CD8-positive, alpha-beta memory T cell (primary cell): ENCODE measurements at places on chromosomes 12 and 14.

- no peak for DNase-seq
Measured at GRCh38 chr14:31027847-31028246, 1.7 kb upstream of the STRN3 start.

DNA sequence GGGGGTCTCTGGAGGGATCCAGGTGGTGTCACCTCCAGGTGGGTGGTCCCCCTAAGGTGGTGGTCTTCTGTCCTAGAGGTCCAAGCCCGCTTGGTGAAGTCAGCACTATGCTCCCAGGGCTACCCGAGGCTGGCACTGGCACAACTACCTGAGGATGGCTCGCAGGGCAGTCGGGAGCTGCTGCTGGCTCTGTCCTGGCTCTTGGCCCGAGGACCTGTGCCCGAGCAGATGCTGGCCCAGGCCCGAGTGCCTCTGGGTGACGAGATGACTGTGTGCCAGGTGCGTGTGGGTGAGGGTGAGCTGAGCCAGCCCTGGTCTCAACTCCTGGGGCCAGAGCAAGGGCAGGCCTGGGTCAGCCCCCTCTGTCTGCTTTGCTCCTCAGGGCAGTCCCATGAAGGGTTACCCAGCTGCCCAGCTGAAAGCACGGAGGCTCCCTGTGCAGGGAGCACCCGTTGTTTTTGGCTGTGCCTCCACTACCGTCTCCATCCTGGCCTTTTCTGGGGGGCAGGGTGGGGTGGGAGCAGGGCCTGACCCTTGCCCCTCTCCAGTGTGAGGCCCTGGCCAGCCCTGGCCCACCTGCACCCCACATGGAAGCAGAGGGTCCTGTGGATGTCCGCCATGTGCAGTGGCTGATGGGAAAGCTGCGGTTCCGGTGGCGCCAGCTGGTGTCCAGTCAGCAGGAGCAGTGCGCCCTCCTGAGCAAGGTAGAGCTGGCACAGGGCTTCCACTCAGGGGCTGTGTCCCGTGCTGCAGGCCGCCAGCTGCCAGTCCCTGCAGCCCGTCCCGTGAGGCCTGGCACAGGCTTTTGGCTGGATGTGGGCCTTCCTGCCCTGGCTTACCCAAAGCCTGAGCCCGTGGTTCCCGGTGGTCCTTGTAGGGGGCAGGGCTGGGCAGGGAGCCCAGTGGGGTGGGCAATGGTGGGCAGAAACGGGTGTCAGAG, 1.3 kb downstream of the TEDC1 start:
- DNase-seq: peak; percentile 60

DNA sequence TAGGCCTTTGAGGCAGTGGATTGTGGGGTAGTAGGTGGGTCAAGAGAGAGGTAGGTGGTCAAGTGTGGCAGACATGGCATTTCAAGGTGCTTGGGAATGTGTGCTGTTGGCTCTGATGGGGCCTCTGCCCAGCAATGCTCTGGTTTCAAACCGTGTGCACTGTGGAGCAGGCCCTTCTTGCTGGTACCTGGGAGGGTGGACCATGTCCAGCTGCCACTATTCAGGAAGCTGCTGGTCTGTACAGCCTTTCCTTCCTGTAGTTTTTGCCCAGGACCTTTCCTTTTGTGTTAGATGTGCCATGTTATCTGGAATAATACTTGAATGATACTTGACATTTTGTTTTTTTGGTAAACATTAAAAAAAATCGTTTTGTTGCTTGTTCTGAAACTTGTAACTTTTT, 14.8 kb downstream of the RIMKLB start:
- DNase-seq: no peak

DNA sequence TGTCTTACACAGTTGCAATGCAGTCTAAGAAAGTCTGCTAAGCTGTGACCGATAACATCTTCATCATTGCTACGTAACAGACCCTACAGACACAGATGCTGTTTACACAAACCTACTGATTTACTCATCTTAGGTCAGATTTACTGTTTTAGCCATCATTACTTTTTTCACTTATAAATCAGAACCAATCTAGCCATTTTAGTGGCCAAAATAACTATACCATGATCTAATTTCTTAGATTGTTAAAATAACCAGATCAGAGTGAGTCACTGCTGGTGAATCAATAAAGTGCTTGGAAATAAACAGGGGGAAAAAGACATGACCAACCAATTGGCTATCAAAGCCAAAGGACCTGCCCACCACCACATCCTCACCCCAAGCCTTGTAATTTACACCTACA, 57.0 kb upstream of the FOXN3 start:
- DNase-seq: no peak

DNA sequence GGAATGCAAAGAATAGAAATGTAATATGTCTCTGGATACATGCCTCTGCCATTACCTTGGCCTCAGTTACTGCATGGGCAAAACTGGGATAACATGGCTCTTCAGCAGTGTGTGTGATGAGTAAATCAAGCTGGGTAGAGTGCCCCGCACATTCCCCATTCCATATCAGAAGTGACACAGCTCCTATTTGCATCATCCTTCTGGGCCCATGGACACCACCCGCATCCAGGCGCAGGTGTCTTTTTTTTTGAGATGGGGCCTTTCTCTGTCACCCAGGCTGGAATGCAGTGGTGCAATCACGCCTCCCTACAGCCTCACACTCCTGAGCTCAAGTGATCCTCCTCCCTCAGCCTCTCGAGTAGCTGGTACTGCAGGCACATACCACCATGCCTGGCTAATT, 31.6 kb downstream of the KRT76 start:
- no peak for DNase-seq

GRCh38 chr14:95523815-95524448, 7.5 kb upstream of the SYNE3 start:
- no peak for DNase-seq

DNA sequence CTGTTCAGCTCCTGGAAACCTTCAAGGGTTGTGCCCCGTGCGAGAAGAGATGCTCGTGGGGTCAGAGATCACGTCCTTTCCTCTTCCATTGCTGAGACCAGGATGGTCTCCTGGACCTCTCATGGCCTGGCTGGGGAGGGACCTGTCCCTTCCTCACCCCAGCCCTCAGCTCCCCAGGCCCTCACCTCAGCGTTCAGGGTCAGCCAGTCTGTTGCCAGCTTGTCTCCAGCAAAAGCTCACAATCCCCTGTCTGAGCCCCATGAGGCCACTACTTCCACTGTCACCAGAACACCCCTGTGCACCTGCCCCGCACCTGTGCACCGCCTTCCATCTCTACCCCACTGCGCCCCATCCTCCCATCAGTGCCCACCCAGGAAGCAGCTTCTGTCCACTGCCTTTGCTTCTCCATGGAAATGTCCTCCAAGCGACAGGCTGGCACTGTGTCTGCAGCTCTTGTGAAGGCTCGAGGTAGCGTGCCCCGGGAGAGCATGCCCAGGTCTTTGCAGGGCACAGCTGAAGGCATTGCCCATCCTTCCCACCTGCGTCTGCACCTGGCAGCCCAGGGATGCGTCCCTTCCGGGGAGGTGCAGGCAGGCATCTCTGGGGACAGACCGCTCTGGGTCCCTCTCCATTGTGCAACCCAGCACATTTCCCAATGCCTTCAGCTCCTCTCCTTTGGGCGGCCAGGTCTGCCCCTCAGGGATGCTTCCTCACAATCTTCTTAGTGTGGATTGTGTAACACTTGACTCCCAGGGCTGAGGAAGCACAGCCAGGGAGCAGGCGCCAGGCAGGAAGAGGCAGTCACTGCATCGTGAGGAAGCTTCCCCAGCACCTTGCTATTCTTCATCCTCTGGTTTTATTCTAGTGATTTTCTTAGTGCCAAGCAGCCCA, 179.6 kb downstream of the ADGRD1 start:
- no peak for DNase-seq

DNA sequence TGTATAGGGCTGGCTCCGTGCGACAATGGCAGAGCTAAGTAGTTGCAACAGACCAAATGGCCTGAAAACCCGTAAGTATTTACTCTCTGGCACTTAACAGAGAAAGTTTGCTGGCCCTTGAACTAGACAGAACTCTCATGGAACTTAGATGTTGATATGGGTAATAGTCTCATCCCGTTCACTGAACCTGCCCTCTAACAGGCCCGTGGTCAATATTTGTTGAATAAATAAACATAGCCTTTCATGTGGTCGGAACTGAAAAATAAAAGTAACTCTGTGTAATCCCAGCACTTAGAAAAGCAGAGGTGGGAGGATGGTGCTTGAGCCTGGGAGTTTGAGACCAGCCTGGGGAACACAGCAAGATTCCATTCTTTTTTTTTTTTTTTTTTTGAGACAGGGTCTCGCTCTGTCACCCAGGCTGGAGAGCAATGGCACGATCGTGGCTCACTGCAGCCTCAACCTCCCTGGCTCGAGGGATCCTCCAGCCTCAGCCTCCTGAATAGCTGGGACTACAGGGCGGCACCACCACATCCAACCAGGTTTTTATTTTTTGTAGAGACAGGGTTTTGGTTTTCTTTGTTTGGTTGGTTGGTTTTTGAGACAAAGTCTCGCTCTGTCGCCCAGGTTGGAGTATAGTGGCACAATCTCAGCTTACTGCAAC, 29.7 kb downstream of the KDM2B start:
- DNase-seq: no peak

GRCh38 chr14:55897031-55897430, 221.2 kb upstream of the PELI2 start:
- DNase-seq: no peak

- DNase-seq: peak; percentile 1
Measured at GRCh38 chr12:103840462-103840875, 565 bp downstream of the NT5DC3 start.

- peak; percentile 63 for DNase-seq
Measured at GRCh38 chr14:94036313-94037167, 10.4 kb downstream of the OTUB2 start.

GRCh38 chr12:124032265-124032886, 59.4 kb downstream of the ZNF664 start:
- no peak for DNase-seq

DNA sequence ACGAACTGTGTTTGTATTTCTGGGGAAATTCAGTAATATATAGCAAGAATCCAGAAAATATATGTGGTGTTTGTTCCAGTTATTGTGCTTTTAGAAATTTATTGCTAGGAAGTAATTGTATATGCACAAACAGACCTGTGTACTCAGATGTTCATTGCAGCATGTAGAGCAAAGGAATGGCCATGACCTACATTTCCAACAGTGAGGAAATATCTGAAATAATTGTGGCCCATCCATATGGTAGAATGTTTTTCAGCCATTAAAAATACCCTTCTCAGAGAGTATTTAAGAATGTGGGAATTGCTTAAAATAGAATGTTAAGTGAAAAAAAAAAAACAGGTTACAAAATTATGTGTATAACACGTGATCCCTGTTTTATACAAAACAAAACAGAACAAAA, 77.3 kb downstream of the TMX1 start:
- DNase-seq: no peak

DNA sequence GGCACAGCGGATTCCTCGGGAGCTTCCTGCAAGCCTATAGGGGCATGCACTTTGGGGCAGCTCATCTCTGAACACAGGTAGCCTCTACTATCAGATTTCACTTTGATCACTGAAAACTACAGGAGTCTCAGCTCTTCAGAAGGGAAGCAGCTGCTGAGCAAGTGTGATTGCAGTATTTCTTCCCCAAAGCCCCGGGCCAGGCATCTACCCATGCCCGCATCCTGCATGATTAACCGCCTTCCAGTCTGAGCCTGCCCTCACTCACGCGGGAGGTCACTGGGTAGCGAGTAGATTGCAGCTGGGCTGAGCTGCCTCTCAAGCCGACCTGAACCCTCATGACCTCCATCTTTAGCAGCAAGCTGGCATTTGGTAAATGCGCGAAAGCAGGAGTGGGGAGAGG, 334.7 kb downstream of the DPF3 start:
- DNase-seq: no peak

DNA sequence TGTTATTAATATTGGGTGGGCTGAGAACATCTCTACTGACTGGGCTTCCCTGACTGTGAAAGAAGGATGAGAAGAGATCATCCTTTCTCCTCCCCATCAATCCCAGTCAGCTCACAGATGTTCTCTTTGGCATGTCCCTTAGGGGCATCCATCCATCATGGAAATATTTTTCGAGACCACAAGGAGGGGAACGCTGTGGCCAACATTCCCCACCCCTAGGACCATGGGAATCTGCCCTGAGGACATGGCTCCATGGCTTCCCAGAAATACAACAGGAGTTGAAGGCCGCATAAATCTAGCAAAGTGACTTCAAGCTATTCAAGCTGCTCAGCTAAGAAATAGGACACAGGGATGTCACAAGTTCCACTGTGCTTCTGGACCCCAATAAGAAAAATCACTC, 456.8 kb downstream of the MED13L start:
- DNase-seq: no peak

- DNase-seq: no peak
Measured at GRCh38 chr14:52048641-52049204, 20.1 kb downstream of the NID2 start.

DNA sequence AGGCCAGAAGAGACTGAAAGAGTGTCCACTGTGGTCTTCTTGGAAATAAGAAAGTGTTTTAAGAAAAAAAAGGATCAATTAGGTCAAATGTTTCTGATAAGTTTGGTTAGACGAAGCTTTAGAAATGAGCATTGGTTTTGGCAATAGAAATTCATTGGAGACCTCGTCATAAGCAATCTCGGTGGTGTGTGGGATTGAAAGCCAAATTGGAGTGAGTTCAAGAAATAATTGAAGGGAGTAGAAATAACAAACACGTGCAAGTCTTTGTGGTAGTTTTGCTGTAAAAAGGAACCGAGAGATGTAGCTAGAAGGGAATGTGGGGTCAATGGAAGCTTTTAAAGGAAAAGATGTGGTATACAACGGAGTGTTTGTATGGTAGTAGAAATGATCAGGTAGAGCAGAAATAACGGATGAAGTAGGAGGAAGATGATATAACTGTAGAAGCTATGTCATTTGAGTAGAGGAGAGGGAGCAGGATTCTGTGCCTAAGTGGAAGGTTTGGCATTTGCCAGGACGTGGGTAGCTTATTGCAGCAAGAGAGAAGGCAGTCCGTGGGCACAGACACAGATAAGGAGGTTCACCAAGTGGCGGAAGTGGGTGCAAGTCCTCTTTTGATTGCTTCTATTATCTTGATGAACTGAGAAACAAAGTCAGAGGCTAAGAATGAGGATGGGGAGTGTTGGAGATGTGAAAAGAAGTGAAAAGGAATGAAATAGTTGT, 146.2 kb downstream of the DACT1 start:
- DNase-seq: no peak

DNA sequence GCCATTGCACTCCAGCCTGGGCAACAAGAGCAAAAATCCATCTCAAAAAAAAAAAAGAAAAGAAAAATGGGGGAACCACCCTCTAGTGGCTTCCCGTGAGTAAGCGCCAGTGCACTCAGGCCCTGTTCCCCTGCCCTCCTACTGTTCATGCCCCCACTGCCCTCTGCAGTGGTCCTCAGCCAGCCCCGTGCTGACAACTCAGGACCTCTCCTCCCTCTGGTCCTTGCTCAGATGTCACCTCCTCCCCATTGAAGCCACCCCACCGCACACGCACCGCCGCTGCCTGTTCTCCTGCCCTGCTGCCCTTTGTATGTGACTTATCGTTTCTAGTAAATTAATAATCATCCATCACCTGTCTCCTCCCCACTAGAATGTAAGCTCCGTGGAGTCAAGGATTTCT, 58.8 kb upstream of the DYNC1H1 start:
- DNase-seq: no peak

DNA sequence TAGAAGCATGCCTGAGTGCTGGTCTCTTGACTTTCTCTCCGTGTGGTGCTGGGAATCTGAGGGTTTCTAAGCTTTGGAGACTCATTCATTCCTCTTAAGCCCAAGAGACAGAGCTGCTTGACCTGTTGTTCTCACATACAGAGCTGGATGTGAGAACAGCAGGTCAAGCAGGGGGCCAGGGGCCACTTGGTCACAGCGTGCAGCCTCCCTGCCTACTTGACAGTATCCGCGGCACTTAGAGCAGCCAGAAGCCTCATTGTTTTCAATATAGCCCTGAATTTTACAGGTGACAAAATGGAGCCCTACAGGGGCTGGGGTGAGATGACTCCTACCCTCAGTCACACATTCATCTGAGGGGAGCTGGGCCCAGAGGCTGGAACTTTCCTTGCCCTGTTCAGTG, 88.9 kb downstream of the ESRRB start:
- DNase-seq: no peak
